ENCODE measurements at places on chromosomes 12 and 14. TPM values are rescaled to one million over a fixed set of nuclear protein-coding genes. Genes with fewer than 3 reads are reported as not detected.
A peak's percentile ranks its signal among the peaks of the same experiment; 100 is the strongest.

Gene PLEK2
- total RNA-seq, result 0.51 TPM

DNA sequence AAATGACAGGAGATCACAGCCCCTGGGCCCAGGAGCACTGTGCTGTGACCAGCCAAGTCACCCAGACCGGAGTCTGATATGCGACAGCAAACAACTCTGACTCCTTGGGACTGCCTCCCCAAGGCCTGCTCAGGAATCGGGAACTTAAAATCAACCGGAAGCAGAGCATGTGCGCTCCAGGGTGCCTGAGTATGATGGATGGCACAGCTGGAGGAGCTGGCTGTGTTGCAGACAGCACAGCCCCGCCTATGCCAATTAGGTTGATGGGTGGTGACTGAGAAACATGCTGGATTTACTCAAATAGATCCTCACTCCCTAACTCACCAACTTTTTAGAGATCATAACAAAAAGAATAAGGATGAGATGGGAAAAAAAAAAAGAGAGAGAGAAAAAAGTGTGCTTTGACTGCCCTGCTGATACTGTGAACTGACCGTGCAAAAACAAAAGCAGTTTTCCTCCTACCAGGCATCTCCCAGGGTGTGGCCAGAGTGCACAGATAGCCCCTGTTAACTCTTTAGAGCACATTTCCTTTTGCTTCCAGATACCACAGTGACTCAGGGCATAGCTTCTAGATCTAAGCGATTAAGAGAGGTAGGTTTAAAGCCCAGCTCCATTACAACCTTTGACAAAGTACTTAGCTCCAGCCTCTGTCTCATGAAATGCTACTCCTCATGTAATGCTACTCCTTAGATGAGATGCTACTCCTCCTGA is 27.4 kb upstream of the STON2 start:
- DNase-seq, result no peak

- no peak for DNase-seq
Measured at GRCh38 chr12:64780531-64781279, 21.5 kb upstream of the GNS start.

Gene CLEC4A
- not detected for total RNA-seq

DNA sequence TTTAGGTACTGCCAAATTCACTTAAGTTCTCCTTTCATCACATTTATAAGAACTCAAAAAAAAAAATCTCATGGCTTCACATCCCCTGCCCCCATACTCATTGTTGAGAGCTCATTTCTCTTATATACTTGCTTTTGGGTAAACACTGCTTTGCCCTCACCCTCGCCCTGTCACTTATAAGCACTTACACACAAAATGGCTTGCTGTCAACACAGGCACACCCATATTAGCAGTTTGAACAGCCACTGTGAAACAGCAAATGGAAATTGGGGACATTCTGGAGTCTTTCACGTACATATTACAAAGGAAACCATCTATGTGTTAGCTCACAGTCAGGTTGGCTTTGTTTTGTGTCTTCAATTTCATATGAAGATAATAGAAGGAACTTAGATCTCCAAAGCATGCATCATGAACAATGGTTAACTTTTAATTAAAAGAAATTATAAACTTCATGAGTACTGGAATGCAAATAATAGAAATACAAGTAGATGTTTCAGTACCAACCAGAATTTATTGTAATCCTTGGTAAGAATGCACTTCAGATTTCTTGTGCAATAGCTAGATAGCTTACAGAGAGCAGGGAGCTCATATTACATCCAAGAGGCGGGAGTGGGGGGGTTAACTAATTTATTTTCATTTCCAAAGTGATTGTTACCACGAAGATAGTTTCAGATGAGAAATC is 272.2 kb downstream of the ALG10B start:
- DNase-seq, result no peak

DNA sequence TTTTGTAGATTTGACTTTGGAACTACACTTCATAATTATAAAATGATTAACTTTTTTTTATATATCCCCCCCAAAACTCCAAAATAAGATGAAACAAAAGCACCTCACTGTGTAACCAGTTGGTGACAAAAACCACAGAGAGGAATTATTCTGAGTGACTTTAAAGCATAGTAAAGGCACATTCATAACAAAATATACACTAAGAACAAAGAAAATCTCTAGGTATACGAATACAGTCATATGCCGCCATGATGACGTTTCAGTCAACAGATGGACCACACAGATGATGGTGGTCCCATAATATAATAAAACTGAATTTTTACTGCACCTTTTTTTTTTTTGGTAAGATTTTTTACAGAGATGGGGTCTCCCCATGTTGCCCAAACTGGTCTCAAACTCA is 70.7 kb downstream of the MED13L start:
- no peak for DNase-seq

DNA sequence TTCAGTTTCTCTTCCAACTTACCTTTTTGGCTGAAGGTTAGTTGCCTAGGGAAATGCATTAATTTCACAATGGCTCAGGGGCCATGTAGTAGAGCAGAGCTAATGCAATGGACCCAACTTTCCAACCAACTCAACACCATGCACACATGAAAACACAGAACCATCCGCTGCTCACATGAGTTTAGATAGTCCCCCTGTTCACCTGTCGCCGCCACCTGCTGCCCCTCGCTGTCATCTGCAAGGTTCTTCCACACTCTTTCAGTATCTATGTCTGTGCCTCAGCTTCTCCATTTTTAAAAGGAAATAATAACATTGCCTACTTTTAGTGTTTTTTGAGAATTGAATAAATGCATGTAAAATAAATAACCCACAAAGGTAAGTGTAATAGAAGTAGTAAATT is 585.6 kb downstream of the ETNK1 start:
- no peak for DNase-seq

DNA sequence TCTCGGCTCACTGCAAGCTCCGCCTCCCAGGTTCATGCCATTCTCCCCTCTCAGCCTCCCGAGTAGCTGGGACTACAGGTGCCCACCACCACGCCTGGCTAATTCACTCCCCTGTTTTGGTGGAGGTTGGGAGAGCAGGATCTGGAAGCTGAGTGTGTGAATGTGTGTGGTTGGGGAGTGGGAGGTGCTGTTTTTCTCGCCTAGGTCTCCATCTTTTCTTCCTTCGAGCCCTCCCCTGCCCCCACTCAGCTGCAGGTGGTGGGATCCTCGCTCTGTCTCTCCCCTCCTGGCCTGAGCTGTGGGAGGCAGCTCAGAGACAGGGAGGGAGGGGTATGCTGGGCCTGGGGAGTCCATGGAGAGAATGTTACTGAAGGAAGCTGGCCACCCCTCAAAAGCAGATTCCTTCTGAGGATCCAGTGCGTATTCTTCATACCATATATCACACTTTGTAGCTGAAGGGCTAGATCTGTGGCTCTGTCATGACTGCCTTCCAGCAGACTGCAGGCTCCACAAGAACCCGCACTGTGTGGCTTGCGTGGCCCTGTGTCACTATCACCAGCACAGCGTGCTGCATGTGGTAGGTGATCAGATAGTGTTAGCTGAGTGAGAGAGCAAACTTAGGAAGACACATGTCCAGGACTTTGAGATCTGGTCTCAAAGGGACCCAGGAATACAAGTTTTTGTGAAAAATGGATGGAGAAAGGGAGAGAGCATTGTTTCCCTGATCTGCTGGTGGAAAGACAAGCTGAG is 2.8 kb downstream of the KRT83 start:
- DNase-seq, result no peak

- DNase-seq, result no peak
Measured at GRCh38 chr14:89060191-89060590, 235.7 kb downstream of the TTC8 start.

GRCh38 chr14:65846196-65846868 is 433.8 kb downstream of the FUT8 start:
- no peak for DNase-seq

GRCh38 chr12:59580050-59580449 is 15.8 kb upstream of the SLC16A7 start:
- no peak for DNase-seq

Gene OTUB2
- 0.64 TPM for total RNA-seq

Gene C3AR1
- total RNA-seq, result 0.13 TPM

- DNase-seq, result no peak
Measured at GRCh38 chr12:53093777-53094393, 3.6 kb upstream of the IGFBP6 start.

Gene TAS2R7
- not detected for total RNA-seq

GRCh38 chr12:32273063-32273522 is 126.3 kb upstream of the FGD4 start:
- DNase-seq, result no peak

DNA sequence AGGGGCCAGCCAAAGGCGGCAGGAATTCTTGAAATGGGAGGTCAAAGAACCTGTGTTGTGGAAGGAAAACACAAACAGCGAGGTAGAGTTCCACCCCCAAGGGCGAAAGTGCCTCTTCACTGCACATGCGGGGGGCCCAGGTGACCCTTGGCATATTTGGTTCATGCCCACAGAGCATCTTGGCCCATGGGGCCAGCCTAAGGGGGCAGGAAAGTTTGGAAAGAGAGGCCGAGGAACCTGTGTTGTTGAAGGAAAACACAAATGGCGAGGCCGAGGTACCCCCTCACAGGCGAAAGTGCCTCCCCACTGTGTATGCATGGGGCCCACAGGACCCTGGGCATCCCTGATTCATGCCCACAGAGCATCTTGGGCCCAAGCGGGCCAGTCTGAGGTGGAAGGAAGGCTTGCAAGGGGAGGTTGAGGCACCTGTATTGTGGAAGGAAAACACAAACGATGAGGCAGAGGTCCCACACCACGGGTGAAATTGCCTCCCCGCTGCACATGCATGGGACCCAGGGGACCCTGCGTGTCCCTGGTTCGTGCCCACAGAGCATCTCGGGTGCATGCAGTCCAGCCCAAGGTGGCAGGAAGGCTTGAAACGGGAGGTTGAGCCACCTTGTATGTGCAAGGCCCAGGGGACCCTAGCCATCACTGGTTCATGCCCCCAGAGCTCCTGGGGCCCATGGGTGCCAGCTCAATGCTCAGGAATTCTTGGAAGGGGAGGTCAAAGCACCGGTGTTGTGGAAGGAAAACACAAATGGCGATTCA is 384.1 kb downstream of the ALG10 start:
- DNase-seq, result no peak

Gene TAS2R50
- 1.2 TPM for total RNA-seq

GRCh38 chr14:90290337-90291011 is 34.1 kb downstream of the PSMC1 start:
- DNase-seq, result no peak

Gene SAMD4A
- total RNA-seq, result 20.8 TPM

DNA sequence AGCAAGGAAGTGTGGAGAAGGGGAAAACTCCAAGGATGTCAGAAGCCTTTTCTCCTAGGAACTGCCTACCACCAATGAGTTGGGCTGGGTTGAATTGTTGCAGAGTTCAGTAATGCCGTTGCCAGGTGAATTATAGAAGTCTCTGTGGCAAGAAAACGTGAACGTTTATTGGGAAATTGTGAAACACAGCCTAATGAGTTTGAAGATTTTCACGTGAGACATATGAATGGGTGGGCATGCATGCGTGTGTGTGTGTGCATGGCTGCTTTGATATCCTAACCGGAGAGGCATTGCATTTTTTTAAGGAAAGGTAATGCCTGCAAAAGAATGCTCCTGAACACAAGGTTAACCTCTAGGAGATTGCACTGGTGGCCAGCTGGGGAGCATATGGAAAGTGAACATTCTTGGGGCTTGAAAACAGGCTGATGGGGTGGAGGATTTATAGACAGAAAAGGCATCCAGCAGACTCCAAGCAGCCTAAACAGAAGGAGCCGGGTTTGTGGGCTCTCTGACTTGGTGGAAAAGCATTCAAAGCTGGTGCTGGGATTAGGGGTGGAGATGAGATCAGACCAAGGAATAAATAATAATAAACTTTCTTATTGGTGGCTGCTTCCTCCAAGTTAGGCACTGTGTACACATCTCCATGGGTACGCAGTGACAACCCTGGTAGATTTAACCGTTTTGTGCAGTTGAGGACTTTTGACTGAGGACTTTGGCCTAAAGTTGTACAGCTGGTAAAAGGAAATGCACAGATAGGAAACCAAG is 67.8 kb downstream of the NTF3 start:
- no peak for DNase-seq

Gene CHURC1
- 35.7 TPM for total RNA-seq

Gene SSTR1
- total RNA-seq, result under 0.01 TPM

DNA sequence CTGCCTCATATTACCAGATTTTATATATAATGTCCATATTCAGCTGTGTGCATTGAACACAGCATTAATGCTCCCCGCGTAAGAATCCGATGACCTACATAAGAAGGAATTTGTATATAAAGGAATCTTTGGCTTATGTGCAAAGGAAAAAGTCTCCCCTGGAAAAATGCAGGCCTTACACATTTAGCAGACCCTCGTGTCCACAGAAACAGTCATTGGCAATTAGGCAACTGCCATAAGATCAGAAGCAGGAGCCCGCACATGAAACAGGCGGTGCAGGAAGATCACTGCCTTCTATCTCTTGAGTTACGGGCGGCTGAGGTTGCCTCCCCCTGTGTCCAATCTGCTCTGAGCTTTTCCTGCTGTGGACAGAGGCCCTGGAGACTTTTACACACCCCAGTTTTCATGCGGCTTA is 63.2 kb upstream of the RFX4 start:
- no peak for DNase-seq

DNA sequence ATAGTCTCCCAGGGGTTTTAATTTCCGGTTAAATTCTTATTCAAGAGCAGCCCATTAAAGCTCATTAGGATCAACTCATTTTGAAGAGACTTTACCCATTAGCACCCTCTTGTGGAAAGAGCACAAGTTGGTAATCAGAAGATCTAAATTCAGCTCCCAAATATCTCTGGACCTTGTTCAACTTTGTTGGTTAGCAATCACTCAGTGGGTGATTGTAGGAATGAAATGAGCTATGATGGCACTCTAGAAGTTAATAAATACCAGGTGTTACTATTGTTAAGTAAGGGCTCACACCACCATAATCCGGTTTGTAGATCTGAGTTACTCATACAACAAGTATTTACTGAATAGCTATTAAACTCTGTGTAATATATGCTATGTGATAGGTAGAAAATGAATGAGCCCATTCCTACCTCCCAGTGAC is 42.9 kb downstream of the TRIP11 start:
- peak; percentile 67 for DNase-seq

Gene NANOG
- not detected for total RNA-seq

Gene DEGS2
- total RNA-seq, result 0.26 TPM

Gene ARHGAP9
- total RNA-seq, result not detected

Data from dermis microvascular lymphatic vessel endothelial cell (primary cell).